ENCODE measurements at places on chromosomes 11 and 22.

- no peak for DNase-seq
Measured at GRCh38 chr11:87256694-87257340, 219.1 kb downstream of the TMEM135 start.

DNA sequence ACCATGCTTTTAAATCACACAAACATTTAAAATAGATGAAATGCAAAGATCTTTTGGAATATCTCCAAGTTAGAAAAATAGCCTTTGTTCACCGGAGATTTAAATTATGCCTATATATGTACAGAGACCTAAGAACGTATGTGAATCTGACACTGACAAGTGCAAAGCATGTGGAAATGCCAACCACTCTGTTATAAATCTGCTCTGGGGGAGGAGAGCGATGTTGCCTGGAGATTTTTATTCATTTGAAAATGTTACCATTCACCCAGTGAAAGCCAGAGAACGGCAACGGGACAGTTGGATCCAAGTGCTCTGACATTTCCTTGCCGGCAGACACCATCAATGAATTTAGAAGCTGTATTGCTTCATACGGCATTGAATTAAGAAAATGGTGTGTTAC is 39.8 kb upstream of the BMAL1 start:
- no peak for DNase-seq

- peak; percentile 74 for DNase-seq
Measured at GRCh38 chr11:3808861-3809623, 682 bp downstream of the PGAP2 start.

DNA sequence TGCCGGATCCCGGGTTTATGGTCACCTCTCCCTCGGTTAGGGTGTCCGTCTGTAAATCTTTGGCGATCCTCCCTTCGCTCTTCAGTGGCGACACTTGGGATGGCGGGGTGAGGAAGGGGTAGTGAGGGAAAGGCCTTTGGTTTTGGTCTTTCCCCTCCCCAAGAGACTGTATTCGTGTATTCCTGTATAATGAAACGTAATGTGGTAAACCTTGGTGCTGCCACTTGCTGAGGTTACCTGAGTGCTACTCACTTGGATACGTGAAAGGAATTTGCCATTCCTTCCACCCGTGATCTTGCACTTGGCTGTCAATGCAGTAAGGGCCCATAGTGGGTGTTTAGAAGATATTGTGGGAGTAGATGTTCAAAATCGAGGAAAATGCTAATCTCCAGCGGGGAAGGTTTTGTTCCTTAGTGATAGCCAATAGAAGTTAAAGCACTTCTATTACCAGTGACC is 578 bp upstream of the NUP160 start:
- no peak for DNase-seq

GRCh38 chr11:10287140-10287539 is 6.9 kb downstream of the SBF2 start:
- no peak for DNase-seq

DNA sequence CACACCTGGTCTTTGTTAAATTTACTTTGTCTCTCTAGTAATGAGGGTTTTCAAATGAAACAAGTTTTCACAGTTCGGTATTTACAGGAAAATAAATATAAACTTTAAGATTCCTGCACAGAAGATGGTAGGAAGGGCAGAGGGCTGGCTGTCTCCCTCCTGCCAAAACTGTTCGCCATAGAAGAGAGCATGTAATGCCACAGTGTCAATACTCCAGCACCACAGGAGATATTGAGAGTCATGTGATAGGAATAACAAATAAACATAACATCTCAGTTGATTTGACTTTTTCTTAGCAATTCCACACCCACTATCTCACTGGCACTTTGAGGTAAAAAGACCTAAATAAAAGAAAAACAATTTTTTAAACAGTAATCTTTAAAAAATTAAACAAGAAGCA is 100.9 kb downstream of the MRTFA start:
- no peak for DNase-seq

DNA sequence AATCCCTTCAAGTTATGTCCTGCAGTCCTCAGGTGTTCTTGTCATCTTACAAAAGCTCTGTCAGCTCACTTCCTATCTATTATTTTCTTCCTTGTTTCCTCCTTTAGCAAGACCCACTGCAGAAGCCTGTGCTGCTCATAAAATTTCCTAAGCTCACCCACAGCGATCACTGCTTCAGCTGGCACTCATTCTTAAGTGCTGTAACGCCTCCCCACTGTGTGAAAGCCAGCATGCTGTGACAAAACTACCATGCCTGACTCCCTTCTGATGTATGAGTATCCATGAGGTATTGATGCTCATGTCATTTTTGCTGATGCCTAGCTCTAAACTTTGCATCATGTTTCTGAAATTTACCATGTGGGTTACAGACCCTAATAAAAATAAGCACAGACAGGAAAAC is 41.5 kb upstream of the CNTN5 start:
- DNase-seq, result no peak

DNA sequence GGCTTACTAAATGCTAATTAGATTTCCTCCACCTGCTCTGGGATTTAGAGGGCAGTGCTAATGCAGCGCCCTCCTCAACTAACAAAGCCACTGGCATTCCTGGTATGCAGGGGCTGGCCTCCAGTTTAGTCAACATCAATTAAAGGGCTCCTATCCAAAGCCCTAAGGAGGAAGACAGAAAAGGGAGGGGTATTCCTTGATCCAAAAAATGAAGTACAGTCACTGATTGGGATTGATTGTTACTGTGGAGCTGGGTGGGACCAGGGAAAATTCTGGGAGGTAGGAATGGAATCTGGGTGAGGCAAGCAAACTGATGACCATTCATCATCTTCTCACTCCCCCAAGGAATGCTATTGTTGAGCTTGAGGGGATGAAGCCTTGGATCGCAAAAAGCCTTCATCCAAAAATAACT is 52.2 kb downstream of the GAB2 start:
- no peak for DNase-seq

- DNase-seq, result peak; percentile 24
Measured at GRCh38 chr11:18013790-18014507, 1.1 kb upstream of the SERGEF start.

- no peak for DNase-seq
Measured at GRCh38 chr22:32968746-32969145, 89.4 kb downstream of the SYN3 start.

- DNase-seq, result no peak
Measured at GRCh38 chr22:31253949-31254348, 38.3 kb downstream of the PIK3IP1 start.

- no peak for DNase-seq
Measured at GRCh38 chr11:35088226-35088625, 50.7 kb upstream of the CD44 start.

- no peak for DNase-seq
Measured at GRCh38 chr22:32185821-32186220, 19.1 kb downstream of the RFPL2 start.

GRCh38 chr11:113168354-113169342 is 145.7 kb upstream of the TTC12 start:
- DNase-seq, result no peak

DNA sequence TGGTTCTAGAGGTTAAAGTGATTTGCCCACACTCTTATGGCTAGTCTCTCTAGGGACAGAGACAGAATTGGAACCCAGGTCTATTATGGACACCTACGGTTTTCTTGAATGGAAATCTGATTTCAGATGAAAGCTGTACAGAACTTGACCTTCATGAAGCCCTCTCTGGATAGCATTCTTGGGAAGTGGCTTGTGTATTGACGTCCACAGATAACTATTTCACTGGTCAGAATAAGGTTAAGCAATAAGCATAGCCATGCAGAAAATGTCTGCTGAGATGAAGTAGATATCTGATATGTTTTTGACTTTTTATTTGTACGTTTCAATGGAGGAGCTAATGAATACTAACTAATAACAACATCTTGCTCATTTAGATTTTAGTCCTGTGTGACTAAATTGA is 1.1 kb downstream of the TLCD5 start:
- peak; percentile 66 for DNase-seq

- DNase-seq, result no peak
Measured at GRCh38 chr11:33321422-33321821, 64.2 kb downstream of the HIPK3 start.

- no peak for DNase-seq
Measured at GRCh38 chr11:116955949-116956348, 118.5 kb upstream of the APOA1 start.

GRCh38 chr22:38432264-38432663 is 22.7 kb downstream of the KCNJ4 start:
- no peak for DNase-seq

GRCh38 chr22:27318516-27318915 is 483.0 kb downstream of the MN1 start:
- DNase-seq, result no peak

GRCh38 chr11:46490666-46491065 is 99.1 kb upstream of the CHRM4 start:
- DNase-seq, result peak; percentile 42

GRCh38 chr22:26360169-26360885 is 68.7 kb upstream of the ASPHD2 start:
- peak; percentile 73 for DNase-seq

DNA sequence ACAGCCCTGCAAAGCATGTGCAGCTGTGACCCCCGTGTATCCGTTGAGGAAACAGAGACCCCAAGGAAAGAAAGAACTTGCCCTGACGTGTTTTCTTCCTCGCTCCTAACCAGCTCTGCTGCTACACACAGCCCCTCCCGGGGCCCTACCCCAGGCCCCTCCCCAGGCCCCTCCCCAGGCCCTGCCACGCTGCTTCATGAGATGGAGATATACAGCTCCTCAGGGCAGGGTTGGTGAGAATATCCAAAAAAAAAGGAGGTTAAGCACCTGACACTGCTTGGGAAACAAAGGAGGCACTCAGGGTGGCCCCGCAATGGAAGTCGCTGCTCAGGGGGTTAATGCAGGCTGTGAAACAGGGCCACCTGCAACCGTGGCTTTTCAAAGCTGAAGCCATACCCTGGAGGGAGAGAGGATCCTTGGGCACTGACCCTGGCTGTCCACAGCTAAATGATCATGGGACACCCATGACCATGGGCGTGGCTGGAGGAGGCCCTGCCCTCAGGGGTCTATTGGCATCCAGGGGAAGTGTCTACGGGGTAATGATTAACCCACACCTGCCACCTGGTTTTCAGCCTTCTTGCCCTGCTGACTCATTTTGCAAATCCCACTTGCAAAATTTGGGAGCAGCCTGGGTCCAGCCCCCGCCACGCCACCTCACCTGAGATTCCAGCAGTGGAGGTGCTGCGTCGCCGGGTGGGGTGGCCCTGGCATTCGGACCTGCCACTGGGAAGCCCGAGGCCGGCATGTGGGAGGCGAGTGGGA is 112.1 kb upstream of the ANO1 start:
- no peak for DNase-seq

DNA sequence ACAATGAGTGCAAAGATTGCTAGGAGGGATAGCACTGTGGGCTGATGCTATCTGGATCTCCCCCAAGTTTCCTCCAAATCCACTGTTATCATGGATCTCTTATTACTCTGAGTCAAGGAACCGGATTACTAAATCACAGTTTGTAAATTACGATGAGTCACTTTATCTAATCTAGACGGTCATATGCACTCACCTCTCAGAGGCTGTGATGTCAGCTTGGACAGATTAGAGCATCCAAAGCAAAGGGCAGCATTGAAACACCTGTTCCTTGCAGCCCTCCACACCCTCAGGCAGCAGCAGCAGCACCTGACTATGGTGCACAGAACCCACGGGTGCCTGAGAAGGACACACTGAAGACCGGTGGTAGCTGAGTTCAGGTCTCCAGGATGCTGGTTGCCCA is 14.0 kb upstream of the POU2AF1 start:
- DNase-seq, result peak; percentile 4

DNA sequence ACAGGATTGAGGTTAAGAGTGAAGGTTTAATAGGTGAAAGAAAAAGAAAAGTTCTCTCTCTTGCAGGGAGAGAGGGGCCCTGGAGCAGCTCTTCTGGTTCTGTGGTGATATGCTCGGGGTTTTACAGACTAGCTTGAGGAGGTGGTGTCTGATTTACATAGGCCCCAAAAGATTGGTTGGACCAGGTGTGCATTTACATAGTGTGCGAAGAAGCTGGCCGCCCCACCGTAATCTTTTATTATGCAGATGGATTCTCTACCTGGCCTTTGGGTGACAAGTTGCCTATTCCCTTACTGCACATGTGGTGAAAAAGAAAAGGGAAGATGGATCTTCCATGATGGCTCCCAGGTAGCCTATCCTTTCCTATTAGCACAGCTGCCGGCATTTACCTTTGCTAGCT is 219.9 kb upstream of the GRIA4 start:
- no peak for DNase-seq

- no peak for DNase-seq
Measured at GRCh38 chr11:108491936-108492335, 6.2 kb downstream of the POGLUT3 start.
